ENCODE measurements at places on chromosomes 6 and 20.

DNA sequence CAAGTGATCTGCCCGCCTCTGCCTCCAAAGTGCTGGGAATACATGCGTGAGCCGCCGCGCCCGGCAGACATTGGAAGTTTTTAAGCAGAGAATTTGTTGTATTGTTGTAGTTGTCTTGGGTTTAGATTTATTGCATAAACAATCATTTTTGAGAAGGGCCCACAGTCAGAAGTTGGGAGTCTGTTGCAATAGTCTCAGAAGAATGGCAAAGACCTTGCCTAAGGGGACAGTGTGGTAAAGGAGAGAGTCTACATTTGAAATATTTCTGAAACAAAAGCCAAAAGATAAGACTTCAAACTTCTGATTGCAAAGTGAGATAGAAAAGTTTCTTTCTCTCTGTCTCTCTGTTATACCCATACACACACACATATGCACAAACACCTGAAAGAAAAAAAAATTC lies 22.5 kb downstream of the HFE start:
- DNase-seq: no peak

- no peak for DNase-seq
These were observed 18.3 kb downstream of the COL20A1 start for GRCh38 chr20:63311186-63311832.

- DNase-seq: no peak
These were observed 5.7 kb downstream of the SESN1 start for GRCh38 chr6:109088995-109089394.

- DNase-seq: no peak
These were observed at the start of gene UST for GRCh38 chr6:148746363-148747144. TSS of gene UST (plus strand) at chr6:148747030. CDS start at chr6:148747431, 401 bp downstream.

DNA sequence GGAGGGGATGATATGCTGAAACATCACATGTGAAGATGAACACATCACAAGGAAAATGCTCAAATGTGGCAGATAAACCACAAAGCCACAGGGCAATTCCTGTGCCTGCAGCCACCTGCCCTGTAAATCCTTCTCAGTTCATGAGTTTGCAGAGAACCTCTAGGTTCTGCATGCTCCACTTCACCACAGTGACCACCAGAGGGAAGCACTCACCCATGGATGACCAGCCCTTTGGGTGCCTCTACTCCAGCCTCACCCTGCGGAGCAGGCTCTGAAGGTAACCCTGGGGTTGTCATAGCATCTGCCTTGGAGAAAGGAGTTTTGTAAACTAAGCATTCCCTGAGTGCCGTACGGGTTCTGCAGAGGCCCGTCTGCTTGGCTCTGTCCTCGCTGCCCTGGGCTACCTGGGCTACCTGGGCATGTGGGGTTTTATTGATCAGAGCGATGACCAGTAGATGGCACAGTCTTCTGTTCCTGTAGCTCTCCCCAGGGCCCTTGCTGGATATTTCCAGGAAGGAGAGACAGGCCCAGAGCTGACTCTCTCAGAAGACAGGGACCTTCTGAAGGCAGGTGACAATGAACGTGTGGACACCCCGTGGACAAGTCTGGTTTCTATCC lies 31.7 kb upstream of the CST1 start:
- no peak for DNase-seq

DNA sequence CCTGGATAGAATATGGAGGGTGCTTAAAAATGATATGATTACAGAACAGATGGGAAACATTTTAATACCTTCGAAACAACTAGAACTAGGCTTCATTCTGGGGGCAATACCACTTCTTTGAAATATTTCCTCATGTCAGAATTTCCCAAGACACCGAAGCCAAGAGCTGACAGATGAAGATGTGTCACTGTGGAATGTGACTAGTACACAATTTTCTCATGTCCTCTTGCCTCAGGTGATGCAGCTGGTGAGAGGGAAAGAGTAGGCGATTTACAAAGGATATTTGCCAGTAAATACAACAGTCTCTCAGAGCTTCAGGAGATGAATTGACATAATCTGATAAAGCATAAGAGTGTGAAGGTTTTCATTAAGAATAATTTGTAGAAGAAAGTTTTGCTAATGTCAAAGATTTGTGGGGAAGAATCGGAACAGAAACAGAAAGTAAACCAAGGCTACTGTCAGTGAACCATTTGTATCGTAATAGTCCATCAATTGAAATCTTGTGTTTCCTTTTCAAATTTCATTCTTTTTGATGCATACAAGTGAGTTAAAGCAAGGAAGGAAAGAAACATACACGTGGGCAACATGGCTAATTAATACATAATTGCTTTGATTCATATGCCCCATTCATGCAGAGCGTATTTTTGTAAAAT lies 164.7 kb upstream of the CCN2 start:
- DNase-seq: no peak

GRCh38 chr6:167920165-167920564 lies 77.3 kb upstream of the KIF25 start:
- DNase-seq: no peak

- no peak for DNase-seq
These were observed 199.1 kb downstream of the COL9A1 start for GRCh38 chr6:70103798-70104197.

DNA sequence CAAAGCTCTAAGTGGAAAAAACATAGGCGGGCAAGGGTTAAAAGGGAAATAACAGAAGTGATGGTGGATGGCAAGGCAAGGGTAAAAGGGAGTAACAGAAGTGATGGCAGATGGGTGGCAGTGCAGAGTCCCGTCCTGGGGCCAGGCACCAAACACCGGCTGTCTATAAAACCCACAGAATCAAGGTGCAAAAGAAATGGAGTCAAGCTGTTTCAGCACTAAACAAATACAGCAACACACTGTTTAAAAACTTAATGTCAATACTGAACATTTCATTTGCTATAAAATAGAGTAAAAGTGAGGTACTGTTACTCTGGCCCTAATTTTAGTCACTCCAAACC lies 87.6 kb downstream of the MAN1A1 start:
- DNase-seq: no peak

GRCh38 chr6:107360476-107360875 lies 98.9 kb downstream of the PDSS2 start:
- DNase-seq: no peak

- DNase-seq: no peak
These were observed 191.7 kb downstream of the SMOC2 start for GRCh38 chr6:168632694-168633093.

GRCh38 chr6:25694366-25694765 lies 42.4 kb downstream of the SCGN start:
- DNase-seq: no peak

- no peak for DNase-seq
These were observed 87.6 kb upstream of the MYLIP start for GRCh38 chr6:16041327-16041726.

DNA sequence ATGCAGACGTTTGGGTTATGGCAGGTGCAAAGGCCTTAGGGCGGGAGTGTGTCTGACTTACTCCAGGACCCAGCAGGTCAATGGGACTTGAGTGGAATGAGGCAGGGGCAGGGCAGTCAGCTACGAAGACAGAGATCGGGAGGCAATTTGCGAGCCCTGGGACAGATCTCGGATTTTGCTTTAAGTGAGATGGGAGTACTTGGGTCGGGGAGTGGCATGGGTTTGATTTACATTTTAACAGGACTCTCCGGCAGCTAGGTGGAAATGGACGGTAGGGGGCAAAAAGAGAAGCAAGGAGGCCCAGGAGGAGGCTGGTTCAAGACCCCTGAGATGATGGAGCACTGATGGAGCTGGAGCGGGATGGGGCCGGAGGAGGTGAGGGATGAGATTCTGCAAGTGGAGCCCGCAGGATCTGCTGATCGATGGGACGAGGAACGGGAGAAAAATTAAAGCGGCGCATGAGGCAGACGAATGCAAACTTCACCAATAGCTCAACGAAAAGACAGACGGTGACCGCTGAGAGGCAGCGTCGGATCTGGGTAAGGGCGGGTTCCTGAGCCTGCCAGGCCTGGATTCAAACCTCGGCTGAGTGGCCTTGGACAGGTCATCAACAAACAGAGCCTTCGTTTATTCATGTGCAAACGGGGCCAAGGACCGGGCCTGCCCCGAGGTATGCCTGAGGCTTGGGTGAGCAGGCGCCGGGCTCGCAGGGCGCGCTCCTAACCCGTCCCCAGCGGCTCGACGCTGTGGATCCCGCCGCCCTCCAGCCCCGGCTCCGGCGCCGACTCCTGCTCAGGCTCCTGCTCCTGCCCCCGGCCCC lies 756 bp upstream of the RBCK1 start:
- DNase-seq: peak; percentile 33

- DNase-seq: no peak
These were observed 28.7 kb downstream of the FGD2 start for GRCh38 chr6:37033819-37034795.

GRCh38 chr6:18388271-18388670 lies 1.1 kb downstream of the RNF144B start:
- no peak for DNase-seq

- no peak for DNase-seq
These were observed 81.0 kb downstream of the SMLR1 start for GRCh38 chr6:130908188-130908587.

GRCh38 chr6:49955847-49956246 lies 8.1 kb downstream of the DEFB114 start:
- DNase-seq: no peak

DNA sequence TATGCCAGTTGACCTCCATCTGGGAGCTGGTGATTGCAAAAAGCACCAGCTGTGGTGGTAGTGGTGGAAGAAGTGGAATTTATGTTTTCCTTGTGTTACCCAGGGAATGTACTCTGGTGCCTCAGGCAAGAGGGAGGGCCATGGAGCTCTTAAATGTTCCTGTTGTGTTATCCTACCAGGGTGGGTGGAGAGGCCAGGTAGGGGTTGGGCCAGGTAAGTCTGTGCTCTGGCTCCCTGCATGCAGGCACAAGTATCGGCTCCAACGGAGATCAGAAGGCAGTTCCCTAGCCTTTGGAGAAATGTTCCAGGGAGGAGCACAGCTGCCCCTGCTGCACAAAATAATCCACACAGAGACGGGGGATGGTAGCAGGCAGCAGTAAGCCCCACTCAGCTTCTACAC lies 419.3 kb upstream of the EYS start:
- no peak for DNase-seq

GRCh38 chr20:45459606-45460005 lies 9.9 kb upstream of the WFDC2 start:
- no peak for DNase-seq

DNA sequence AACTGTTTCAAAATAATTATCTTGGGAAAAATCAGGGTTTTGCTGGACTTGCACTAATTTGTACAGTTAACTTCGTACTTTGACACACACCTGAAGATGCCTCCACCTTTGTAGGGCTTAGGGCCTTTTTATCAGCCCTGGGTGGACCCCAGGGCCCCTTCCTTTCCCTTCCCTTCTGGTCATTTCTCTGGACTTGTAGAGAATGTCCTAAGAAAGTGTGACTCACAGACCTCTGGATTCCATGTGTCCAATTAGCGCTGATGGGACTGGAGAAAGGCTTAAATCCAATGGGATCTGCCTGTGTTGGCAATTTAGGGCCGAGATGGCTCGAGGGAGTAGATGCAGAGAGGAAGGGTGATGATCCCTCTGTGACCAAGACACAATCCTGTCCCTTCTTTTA lies 9.3 kb downstream of the TRIM15 start:
- no peak for DNase-seq

GRCh38 chr20:61949363-61949713 lies 116.3 kb downstream of the TAF4 start:
- no peak for DNase-seq

- DNase-seq: no peak
These were observed 155.5 kb upstream of the SLC24A3 start for GRCh38 chr20:19056909-19057308.

- no peak for DNase-seq
These were observed 1.5 kb upstream of the PYGB start for GRCh38 chr20:25246182-25246999.

DNA sequence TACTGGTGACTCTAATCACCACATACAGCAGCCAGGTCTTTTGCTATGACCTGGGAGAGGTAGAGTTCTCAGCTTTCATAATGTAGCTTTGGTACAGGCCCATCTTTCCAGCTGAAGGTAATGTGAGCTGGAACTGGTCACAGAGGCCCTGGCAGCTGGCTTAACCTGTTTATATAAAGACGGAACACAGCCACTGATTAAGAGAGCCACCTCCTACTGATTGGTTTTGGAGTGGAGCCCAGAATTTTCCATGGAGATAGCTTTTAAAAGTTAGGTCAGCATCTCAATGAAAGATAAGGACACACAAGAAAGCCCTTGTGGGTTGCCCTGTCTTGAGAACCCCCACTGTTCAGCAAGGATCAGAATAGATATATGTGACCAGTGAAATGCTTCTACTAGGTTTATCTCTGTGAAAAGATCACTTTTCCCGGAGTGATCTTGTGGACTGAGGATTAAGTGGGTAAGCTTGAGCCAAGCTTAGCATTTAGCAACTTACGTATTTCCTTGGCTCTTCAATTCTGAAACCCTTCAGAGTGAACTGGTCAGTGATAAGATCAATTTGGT lies 213.7 kb upstream of the CITED2 start:
- no peak for DNase-seq

DNA sequence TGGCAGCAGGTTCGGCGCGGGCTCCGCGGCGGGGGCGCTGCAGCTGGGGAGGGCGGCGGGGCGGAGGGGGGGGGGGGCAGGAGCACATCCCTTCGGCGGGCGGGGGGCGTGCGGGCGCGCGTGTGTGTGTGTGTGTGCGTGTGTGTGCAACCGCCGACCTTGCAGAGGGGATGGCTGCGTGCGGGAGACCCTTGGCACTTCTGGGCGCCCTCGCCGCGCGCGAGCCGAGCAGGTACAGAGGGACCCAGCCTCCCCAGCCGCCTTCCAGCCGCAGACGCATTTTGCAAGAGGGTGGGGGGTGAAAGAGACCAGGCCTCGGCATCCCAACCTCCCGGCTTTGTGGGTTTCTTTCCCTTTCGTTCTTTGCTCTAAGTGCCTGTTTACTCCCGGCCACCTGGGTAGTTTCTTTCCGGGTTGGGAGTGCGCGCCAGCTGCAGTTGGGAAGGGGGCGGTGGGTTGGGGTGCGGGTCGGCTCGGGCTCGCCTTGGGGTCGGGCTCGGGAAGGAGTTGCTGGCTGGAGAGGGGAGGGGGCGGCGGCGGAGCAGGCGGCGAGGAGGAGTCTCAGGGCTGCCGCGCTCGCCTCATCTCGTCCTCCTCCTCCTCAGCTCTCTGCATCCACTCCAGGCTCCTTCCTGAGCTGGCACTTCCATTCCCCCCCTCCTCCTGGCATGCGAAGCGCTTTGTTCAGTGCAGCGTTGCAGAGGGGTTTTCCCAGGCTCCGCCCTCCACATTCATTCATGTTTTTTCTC lies 620 bp downstream of the HIVEP1 start:
- DNase-seq: peak; percentile 62

GRCh38 chr20:23673209-23673608 lies 15.6 kb downstream of the CST4 start:
- no peak for DNase-seq

DNA sequence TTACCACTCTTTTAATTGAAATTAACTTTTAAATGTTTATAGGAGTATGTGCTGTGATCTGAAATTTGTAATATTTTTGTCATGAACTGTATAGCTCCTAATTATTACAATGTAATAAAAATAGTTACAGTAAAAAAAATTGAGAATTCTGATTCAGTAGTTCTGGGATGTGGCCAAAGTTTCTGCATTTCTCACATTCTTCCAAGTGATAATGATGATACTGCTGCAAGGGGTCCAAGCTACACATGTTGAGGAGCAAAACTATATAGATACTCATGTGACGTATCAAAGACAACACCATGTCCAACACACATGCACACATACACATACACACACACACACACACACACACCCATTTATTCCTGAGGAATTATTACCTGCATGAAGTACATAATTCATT lies 71.0 kb upstream of the FAM83B start:
- no peak for DNase-seq
